ENCODE measurements at places on chromosomes 7 and 10.
A peak's percentile ranks its signal among the peaks of the same experiment; 100 is the strongest.

GRCh38 chr7:123782071-123782798 is 33.4 kb upstream of the WASL start:
- DNase-seq: no peak

GRCh38 chr7:118311121-118311836 is 86.8 kb downstream of the ANKRD7 start:
- DNase-seq: peak; percentile 1

- DNase-seq: no peak
These were observed 5.0 kb upstream of the TRUB1 start for GRCh38 chr10:114932945-114933344.

- DNase-seq: no peak
These were observed 13.2 kb upstream of the GOLGA7B start for GRCh38 chr10:97836446-97836845.

DNA sequence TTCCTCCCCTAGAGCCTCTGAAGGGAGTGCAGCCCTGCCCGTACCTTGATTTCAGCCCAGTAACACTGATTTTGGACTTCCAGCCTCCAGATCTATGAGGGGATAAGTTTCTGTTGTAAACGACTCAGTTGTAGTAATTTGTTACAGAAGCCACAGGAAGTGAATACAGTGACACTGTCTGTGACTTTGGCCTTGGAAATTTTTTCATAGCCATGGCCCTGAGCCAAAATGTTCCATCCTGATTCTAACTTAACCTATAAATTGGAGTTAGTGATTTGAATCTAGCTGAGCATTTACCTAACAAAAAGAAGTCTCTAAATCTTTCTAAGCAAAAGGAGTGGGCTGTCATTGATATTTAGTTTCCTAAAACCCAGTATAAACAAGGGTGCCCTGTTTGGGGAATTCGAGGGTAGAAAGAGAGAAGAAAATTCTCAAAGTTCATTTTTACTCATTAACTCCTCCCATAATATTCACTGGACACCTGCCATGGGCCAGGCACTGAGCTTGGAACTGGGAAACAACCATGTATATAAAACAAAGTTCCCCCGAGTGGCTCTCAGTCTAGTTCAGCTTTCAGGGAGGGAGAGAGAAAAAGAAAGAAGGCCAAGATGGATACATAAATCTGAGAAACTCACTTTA is 162.3 kb downstream of the SKIDA1 start:
- no peak for DNase-seq

DNA sequence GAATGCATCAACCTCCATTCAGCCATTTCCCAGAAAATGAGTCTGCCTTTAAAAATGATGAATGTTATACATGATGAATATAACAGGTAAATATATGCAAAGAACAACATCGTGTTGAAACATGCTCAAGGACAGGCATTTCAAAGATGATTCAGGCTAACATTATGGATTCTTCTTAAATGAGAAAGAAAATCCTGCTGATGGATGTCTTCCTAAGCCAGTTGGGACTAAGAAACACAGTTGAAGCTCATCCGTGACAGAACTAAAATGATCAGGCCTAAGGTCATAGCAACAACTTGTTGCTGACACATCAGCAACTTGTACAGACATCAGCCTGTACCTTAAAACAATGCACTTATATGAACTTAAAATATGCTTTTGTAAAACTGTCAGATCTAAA is 267.9 kb downstream of the MAGI2 start:
- DNase-seq: no peak

- DNase-seq: peak; percentile 37
These were observed 10.9 kb downstream of the PAPSS2 start for GRCh38 chr10:87670586-87670985.

GRCh38 chr10:105328503-105329133 is 687.5 kb downstream of the SORCS3 start:
- DNase-seq: no peak

- no peak for DNase-seq
These were observed 128.8 kb upstream of the FAM20C start for GRCh38 chr7:63521-64021.

- no peak for DNase-seq
These were observed 16.1 kb upstream of the PTTG1IP2 start for GRCh38 chr7:90453259-90453891.

GRCh38 chr10:30207485-30208052 is 141.5 kb downstream of the MTPAP start:
- no peak for DNase-seq

GRCh38 chr7:40077849-40078248 is 56.6 kb downstream of the MPLKIP start:
- peak; percentile 18 for DNase-seq

- no peak for DNase-seq
These were observed 13.2 kb downstream of the BBS9 start for GRCh38 chr7:33142585-33142984.
